ENCODE measurements at places on chromosomes 1 and 21.

GRCh38 chr21:28283641-28284490, 708.8 kb downstream of the LTN1 start:
- no peak for DNase-seq

DNA sequence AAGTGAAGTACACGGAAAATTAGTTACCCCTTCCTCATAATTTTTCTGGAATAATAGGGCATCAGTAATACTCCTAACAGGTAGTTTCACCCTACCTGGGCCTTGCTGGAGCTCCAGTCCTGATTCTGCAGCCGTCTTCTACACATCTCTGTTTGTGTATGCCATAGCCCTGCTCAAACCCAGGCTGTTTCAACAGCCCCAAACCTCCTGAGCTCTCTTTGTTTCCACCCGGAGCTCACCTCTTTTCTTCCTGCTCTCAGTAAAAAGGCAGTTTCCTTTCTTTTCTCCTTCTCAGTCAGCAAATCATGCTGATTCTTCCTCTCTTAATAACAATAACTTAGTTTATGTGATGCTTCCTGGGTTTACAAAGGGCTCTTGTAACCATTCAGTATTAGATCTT, 355.1 kb upstream of the RUNX1 start:
- DNase-seq = no peak

GRCh38 chr1:209409780-209410179, 173.7 kb upstream of the CAMK1G start:
- DNase-seq = no peak

DNA sequence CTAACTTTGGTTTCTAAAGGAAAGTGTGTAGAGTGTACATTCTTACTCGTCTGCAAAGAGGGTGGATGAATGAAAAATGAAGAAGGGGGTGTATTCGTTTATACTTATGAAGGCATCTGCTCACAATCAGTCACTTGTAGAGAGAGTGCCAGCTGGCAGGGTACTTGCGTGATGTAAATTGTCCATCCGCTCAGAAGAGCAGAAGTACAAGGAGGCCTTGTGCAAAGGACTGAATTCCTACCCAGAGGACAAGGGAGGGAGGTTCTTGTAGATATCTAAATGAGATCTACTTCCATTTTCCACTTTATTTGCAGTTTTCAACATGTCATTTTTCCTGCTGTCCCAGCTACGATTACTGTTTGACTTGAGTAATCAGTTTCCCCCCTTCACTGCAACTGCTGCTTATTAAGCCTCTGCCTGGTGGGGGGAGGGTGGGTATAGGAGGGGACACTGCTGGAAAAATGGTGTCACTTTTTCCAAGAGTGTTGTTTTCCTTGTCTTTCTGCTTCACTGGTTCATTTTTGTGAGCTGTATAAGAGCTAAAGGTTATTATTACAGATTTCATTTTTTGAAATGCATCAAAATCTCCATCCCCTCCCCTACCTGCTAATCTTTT, 67.3 kb downstream of the LAMC1 start:
- DNase-seq = no peak

GRCh38 chr1:169193191-169193850, 86.8 kb downstream of the ATP1B1 start:
- DNase-seq = no peak

GRCh38 chr1:41683681-41684500, 199.4 kb upstream of the EDN2 start:
- no peak for DNase-seq

DNA sequence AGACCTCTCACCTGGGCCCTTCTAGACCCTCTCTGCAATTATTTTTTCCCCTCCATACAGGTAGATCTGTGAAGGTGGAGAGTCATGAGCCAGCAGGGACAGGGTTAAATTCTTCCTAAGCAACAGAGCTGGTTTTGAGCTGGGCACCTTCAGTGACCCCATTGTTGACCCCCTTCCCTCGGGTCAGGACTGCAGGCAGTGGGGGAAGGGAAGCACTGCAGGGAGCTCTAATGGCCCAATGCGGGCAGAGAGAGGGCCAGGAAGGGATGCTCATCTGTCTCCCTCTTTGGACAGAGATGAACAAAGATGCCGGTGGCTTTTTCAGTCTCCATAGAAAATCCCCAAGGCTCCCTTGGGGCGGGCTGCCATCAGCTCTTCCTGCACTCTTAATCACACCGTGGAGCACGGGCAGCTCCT, 21.4 kb downstream of the SOX13 start:
- DNase-seq = no peak

DNA sequence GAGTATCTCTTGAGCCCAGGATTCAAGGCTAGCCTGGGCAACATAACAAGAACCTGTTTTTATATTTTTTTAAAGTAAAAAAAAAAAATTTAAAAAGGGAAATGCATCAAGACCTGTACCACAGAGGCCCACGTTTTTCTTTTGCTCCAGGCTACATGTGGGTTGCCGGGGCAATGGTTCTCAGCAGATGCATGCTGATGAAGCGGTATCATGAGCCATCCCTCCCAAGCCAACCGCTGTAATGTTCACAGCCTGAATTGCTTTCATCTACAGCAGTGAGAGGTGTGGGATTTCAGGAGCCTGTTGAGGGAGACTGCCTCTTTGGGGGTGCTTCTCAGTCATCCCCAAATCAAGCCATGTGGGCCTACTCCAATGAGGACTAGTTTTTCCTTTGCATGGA, 60.5 kb downstream of the CD58 start:
- no peak for DNase-seq

GRCh38 chr1:1264026-1264425, 9.6 kb downstream of the UBE2J2 start:
- DNase-seq = no peak

GRCh38 chr1:208511242-208511860, 267.2 kb upstream of the PLXNA2 start:
- DNase-seq = no peak

GRCh38 chr1:27237112-27237511, 2.7 kb downstream of the WDTC1 start:
- DNase-seq = no peak

DNA sequence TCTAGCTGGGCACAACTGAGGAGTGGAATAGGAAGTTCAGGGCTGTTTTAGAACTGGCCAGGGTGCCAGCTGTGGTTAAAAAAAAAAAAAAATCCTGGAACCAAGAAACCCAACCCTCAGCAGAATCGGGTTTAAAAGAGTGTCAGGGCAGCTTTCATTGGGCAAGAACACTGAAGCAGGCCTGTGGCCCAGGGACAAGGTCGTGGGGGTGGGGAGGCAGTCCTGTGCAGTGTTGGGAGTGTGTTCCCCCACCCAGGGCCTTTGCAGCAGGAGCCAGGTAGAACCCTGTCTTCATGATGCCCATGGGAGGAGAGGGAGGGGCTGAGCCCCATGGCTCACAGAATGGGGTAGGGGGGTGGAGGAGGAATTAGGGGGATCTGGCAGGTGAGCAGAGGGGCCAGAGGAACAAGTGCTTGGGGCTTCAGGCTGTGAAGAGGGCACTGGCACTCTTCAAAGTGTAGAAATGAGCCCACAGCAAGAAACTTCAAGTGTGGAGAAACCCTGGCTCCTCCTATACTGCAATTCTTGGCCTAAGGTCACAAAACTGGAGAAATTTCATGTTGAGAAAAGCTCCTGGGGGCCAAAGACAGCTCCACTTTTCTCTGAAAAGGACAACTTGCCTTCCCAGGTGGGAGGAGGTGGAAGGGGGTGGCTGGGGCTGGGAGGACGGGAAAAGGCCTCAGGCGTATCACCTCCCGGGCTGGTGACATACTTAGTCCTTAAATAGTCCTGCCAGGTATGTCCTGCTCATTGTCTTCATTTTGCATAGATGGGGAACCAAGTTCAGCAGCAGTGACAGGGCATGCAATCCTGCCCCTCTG, 39.3 kb downstream of the KIAA1614 start:
- no peak for DNase-seq

DNA sequence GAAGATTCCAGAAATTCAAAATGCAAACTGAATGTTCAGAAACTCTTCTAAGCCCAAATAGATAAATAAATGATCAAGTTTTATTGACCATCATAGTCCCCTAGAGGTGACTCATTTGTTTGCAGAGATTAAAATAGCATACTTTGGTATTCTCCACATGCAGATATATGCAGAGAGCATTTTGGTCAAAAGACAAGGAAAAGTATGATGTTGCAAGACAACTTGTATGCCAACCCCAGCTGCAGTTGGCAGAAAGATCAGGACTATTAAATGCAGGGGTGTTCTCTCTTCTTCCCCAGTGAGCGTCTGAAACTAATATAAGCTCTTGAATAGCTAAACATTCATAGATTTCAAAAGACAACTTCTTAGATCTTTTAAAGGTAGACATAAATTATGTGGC, 404.9 kb downstream of the LTN1 start:
- no peak for DNase-seq

GRCh38 chr1:185249563-185249962, 67.5 kb downstream of the IVNS1ABP start:
- DNase-seq = no peak

GRCh38 chr1:245085508-245086095, 69.2 kb upstream of the KIF26B start:
- DNase-seq = no peak

GRCh38 chr1:195820925-195821324, 787.3 kb downstream of the KCNT2 start:
- DNase-seq = no peak

GRCh38 chr1:70517444-70517843, 106.4 kb downstream of the CTH start:
- DNase-seq = no peak

- DNase-seq = peak; percentile 16
Observed at GRCh38 chr1:209652873-209653401, 712 bp upstream of the LAMB3 start.

GRCh38 chr1:181318858-181319235, 164.5 kb upstream of the CACNA1E start:
- peak; percentile 5 for DNase-seq

DNA sequence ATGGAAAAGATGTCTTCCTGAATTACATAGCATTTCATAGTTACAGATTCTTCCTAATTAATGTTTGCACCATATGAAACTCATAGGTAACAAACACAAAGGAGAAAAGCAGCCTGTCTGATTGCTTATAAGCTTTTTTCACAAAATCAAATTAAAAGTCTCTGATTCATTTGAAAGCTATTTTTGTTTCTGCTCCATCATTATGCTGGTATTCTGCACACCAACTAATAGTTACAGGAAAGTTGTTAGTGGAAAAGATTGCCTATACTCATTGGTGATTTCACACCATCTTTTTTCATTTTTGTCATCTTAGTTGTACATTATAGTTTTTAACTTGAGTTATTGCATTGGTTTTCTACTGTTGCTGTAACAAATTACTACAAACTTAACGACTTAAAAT, 70.0 kb downstream of the PRKAA2 start:
- DNase-seq = no peak

DNA sequence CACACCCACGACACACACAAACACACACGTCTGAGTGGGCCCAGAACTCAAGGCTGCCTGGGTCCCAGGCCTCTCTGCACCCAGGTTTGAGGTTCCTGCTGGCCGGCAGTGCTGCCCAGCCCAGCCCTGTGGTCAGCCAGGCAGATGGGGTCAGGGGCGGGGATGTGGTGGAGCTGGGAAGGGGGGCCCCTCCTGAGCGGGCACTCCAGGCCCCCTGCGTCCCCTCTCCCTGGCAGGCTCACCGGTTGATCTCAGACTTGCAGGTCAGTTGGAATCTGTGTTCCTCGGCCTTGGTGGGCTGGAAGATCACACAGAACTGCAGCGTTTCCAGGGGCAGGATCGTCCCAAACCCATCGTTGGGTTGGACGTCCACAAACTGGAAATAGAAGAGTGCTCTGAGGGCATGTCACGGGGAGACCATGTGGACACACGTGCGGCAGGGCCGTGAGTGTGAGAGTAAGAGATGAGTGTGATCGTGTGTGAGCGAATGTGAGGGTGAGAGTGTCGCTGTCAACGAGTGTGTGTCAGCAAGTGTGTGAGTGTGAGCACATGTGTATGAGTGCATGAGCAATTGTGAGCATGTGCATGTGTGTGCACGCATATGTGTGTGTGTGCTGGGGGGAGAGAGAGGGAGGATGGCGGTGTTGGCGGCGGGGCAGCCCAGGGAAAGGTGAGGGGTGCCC, 19.7 kb upstream of the TMEM52 start:
- no peak for DNase-seq

GRCh38 chr1:201262963-201263608, 20.2 kb upstream of the PKP1 start:
- no peak for DNase-seq

GRCh38 chr1:6627841-6628545, 3.3 kb downstream of the THAP3 start:
- no peak for DNase-seq

GRCh38 chr21:31720330-31720729, 11.6 kb downstream of the SCAF4 start:
- no peak for DNase-seq

DNA sequence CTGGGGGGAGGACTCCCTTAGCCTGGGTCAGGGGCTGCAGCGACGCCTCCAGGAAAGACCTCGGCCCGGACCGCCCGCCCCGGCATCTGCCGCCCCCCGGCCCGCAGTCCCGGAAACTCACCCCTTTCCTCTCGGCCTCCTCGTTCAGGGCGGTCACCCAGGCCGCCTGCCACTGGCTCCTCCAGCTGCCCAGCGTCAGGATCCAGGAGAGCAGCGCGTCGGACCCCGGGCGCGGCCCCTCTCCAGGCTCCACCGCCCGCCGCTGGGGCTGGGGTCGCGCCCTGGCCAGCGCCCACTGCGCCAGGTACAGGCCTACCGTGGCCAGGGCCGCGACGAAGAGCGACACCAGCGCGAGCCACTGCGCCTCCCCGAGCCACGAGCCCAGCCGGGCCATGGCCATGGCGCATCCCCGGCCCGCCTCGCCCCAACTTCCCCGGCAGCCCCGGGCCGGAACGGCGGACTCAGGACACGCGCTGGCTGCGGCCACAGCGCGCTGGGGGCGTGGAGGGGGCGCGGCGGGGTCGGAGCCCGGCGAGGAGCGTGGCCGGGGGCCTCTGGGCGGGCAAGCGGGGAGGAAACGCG, 478 bp downstream of the C2CD2 start:
- DNase-seq = no peak

DNA sequence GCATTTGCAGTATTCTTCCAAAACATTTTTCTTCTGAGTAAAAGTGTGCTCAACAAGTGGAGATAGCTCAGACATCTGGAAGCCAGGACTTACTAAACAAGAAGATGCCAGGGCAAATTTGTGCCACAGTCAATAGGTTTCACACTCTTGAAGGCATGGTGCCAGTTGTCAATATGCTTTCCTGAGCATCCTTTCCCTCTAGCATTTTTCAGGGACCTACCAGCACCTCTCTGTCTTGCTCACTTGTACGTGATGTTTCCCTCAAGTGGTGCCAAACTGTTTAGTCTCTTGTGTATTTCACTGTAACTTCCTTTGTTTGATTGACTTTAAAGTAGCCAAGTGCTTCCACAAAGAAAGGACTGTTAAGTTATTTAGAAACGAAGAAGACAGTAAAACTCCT, 194.0 kb upstream of the SGIP1 start:
- DNase-seq = no peak

- DNase-seq = peak; percentile 72
Observed at GRCh38 chr1:185317886-185318310, 855 bp upstream of the IVNS1ABP start.

DNA sequence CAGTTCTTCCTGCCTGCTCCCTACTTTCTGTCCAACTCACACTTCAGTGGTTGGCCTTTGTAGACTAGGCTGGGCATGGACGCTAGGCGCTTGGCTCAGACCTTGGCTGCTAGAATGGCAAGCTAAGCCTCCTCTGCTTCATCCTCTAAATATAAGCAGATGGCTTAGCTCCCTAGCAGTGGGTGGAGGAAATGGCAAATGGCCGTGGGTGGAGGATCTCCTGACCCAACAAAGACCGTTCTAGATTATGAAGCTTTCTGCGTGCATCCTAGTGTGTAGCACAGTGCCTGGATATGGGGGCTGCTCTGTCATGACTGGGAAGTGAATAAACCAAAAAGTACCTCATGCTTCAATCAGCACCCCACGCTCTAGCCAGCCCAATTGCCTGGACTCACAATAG, 10.4 kb upstream of the ETV3L start:
- no peak for DNase-seq

GRCh38 chr1:210340841-210341240, 12.1 kb downstream of the HHAT start:
- no peak for DNase-seq

Measured in stimulated activated CD8-positive, alpha-beta memory T cell treated with anti-CD3 and anti-CD28 coated beads, Interleukin-7, amount 100 ng/mL, for 4 hours (primary cell).